Ammon's horn (tissue), 1 donor: ENCODE measurements at places on chromosomes 16 and 17.

- no peak for DNase-seq
These were observed 5.1 kb upstream of the CD68 start for GRCh38 chr17:7574176-7574953.

DNA sequence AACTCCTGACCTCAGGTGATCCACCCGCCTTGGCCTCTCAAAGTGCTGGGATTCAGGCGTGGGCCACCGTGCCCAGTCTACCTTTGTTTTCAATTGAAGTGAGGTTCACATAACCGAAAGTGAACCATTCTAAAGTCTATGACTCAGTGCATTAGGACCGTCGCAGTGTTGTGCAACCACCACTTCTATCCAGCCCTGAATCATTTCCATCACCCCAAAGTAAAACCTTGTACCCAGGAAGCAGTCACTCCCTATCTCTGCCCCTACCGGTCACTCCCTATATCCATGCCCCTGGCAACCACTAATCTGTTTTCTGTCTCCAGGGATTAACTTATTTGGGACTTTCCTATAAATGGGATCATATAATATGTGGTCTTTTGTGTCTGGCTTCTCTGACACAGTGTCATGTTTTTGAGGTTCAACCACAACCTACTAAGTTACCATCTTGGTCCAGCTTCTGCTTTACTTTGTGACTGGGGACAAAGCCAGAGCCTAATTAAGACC, 28.3 kb upstream of the CDC42EP4 start:
- no peak for DNase-seq

DNA sequence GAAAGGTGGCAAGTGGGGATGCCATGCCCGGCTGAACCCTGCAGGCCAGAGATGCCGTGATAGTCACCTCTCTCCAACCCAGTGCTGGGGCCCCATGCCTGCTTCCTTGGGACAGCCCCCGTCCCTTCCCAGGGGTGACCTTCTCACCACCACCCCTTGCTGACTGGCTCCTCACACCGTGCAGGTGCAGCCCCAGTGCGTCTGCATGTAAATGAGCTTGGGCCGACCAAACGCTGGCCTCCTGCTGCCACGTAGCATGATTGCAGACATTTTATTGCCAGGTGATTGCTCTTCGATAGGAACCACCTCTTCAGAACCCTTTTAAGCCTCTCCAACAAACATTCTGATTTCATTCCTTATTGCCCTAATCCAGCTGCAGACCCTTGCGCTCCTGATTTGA, 32.5 kb downstream of the ASIC2 start:
- DNase-seq = no peak

GRCh38 chr16:84554627-84555328, 50.3 kb upstream of the MEAK7 start:
- DNase-seq = no peak

DNA sequence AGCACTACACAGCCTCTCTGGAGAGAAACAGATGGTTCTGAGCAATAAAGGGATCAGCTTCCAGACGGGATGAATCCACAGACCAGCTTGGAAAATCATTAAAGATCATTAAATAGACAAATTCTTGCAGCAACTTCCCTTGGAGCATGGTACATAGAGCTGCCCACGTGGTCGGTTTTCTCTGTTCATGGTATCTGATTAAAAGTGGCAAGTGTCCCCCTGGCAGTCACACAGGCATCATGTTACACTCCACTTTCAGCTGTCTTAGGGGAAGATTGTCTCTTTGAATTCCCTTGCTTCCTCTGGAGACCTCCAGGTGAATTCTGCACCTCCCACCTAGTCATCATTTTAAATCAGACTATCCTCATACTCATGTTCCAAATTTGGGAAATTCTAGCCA, 92.2 kb upstream of the CACNG3 start:
- peak; percentile 22 for DNase-seq

GRCh38 chr17:48624544-48625494, 1.3 kb downstream of the HOXB9 start:
- no peak for DNase-seq

DNA sequence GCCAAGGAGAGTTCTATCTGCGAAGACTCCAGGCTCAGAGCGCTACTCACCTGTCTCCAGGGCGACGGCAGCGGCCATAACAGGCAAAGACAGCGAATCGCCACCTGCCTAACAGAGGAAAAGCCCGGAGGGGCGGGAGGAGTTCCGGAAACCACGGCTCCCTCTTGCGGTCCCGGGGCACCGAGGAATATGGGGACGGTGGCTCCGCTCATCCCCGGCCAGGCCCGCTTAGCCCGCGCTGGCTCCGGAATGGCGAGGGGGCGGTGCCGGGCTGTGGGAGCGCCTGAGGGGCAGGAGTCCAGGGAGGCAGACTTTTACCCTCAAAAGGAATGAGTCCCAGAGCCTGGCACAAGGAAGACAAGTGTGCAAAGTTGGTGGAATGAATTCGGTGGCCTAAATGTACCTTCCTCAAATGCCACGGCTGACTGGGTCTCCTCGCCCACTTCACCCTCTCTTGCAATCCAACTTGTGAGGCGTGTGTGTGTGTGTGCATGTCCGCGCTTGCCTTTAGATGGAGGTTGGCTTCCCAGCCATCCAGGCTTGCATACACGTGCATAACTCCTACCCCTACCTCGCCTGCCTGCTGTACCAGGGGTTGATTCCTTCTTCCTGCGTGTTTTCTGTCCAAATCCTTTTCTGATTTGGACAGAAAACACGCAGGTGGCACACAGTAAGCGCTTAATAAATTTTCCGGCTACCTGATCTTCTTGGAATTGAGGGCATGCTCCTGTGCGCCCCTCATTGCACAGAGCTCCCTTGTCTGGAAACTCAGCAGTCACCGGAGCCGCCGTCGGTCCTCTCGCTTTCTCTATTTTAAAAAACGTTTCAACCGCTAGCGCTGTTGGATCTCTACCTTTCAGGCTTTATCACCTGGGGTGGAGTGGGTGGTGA, 3.5 kb downstream of the C17orf100 start:
- DNase-seq = no peak

GRCh38 chr16:74735162-74735452, 34.4 kb upstream of the MLKL start:
- no peak for DNase-seq

- DNase-seq = peak; percentile 69
These were observed 32.8 kb downstream of the FBXO31 start for GRCh38 chr16:87350681-87351319.

- no peak for DNase-seq
These were observed 9.1 kb upstream of the MAPK8IP3 start for GRCh38 chr16:1696863-1697262.

GRCh38 chr17:1733759-1734158, 8.9 kb upstream of the SERPINF2 start:
- no peak for DNase-seq

GRCh38 chr16:50329446-50330189, 39.2 kb downstream of the BRD7 start:
- no peak for DNase-seq

GRCh38 chr16:285146-286055, 2.4 kb downstream of the PDIA2 start:
- DNase-seq = no peak

GRCh38 chr16:35598696-35599332, 2139.4 kb downstream of the TP53TG3F start:
- no peak for DNase-seq

DNA sequence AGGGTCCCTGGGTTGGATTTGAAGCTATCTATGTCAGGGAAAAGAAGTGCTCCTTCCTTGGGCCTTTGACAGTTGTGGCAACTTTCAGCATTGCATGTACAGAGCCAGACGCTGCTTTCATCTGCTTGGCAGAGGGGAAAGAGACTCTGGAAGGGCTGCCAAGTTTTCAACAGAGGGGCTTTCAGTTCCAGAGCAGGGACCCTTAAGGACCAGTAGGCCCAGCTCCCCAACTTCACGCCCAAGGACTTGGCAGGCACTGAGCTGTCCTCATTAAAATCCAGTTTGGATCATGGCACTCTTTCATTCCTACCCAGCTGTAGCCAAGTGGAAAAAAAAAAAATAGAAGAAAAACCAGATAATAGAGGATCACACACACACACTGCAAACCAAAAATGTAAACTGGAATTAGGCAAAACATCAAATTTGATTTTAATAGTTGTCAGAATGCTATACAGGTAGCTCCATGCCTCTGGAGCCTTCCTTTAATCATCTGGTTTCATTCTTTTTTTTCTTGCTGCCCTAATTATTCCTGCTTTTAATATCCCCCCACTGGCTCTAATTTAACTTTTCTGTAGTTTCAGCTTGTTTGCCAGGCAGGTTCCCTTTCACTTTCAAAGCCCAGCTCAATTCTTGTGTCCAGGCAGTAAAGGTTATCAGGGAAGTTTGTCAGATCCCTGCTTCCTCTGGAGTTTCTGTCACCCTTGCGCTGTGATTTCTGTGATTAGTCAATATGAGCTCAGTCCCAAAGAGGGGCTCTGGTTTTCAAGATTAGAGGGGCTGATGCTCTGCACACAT, 702.6 kb upstream of the CDH8 start:
- peak; percentile 84 for DNase-seq

- DNase-seq = no peak
These were observed at the start of gene MMP28 for GRCh38 chr17:35795007-35795870. TSS of gene MMP28 (minus strand) at chr17:35795641. CDS start at chr17:35795377, 264 bp downstream.

DNA sequence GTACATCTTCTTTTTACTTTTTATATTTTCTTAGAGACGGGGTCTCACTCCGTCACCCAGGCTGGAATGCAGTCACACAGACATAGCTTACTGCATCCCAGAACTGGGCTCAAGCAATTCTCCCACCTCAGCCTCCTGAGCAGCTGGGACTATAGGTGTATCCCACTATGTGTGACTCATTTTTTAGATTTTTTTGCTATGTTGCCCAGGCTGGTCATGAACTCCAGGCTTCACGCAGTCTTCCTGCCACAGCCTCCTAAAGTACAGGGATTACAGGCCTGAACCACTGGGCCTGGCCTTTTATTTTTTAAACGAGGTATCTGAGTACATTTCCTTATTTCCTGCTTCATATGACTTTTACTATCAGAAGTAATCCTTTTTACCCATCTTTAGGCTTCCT, 48.0 kb downstream of the GLG1 start:
- DNase-seq = no peak

DNA sequence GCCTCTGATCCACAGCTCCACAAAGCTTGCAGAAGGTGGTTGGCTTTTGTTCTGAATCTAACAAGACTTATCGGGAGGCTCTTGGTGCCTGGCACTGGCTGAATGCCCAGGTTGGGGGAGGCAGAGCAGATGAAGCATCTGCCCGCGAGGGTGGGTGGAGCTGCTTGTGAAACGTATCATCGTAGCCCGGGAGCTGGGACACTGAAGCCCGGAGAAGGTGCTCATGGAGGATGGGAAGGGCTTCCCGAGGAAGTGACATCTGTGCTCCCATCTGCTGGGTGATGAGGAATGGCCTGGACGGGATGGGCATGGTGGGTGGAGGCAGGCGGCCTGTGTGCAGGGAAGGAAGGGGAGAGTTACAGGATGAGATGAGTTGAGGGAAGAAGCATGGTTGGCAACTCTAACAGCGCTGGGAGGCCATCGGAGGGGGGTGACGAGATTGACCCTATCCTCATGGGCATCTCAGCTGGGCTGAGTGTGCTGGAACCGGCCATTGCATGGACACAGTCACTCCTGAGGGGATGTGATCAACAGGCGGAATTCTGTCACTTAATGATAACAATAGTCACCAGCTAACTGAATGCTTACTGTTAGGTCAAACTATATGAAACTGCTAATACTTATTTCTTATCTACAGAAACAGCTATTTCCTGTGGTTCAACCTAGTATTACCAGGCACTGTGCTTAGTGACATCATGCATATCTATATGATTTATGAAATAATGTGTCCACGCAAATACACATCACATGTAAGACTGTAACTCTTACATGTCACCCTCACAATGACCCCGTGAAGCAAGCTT, 102.7 kb downstream of the ABCC6 start:
- peak; percentile 83 for DNase-seq

DNA sequence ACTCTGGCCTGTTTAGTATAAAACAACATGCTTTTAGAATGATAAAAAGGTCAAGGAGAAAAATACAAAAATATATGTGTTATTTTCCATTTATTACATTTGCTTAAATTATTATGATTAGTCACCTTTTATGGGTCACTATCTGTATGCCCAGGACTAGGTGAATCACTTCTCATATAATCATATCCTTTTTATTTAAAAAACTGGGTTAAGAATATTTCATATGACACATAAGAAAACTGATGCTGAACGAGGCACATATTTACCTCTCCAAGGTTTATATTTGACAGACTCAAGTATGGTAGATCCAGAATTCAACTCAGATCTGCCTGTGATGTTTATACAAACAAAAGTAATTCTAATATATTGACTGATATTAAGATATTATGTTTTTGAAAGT, 134.5 kb downstream of the CDH8 start:
- DNase-seq = no peak

GRCh38 chr17:9790889-9791876, at the start of gene DHRS7C:
TSS of gene DHRS7C (minus strand) at chr17:9791592. CDS start at chr17:9791284, 308 bp downstream.
- DNase-seq = peak; percentile 42

GRCh38 chr16:77536809-77537208, 102.0 kb upstream of the ADAMTS18 start:
- no peak for DNase-seq

DNA sequence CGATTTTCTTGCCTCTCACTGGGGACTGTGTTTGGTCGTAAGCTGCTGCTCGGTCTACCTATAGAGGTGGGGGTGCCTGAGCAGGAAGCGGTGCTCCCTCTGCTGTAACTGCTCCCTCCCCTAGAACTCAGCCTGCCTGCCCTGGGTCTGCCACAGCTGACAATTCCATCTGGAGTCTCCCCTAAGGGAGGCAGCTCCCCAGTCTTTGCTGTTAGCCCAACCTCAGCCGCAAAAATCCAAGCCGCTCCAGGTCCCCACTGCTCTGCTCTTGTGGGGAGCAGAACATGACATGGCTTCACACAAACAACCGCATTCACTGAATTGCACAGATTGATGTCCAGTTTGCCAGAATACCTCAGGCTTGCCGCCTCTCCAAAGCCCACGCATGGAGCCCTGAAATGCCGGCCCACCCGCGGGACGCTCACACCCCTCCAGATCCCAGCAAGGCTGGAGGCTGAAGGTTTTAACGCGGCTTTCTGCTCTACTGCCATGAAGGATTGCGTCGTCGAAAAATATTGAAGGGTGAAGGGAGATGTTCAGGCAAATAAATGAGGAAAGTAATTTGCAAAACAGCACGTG, 221.5 kb upstream of the FOXF1 start:
- no peak for DNase-seq

- DNase-seq = no peak
These were observed 32.8 kb downstream of the TANC2 start for GRCh38 chr17:62998665-62999393.

DNA sequence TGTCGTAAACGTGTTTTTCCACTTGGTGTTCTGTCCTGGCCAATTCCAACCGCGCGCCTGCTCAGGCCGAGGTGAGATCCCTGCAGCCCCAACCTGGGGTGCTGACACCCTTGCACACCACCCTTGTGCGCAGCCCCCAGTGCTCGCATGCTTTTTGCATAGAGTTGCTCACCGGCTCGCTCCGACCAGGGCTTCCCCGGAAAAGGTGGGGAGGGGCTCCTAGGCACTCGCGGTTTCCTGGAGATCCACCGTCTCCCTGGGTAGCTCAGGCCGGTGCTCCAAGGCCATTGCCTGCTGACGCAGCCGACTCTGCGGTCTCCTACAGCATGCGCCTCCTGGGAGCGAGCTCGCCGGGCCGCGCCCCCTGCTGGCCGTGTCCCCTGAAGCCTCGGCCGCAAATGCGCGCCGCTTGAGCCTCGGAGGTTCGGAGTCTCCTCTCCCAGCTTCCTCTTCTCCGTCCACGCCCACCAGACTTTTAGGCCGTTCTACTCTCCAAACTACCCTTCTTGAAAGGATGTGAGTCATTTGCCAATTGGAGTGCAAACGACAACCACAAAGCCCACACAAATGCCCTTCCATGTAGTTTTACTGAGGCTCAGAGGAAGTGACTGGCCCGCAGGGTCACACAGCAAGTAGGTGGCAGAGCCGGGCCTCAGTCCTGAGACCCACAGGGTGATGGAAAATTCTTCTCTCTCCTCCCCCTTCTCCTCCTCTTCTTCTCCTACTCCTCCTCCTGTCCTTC, 7.2 kb upstream of the PDP2 start:
- DNase-seq = peak; percentile 93
